ENCODE measurements at places on chromosomes 1 and 21. TPM values are rescaled to one million over a fixed set of nuclear protein-coding genes. Genes with fewer than 3 reads are reported as not detected.

DNA sequence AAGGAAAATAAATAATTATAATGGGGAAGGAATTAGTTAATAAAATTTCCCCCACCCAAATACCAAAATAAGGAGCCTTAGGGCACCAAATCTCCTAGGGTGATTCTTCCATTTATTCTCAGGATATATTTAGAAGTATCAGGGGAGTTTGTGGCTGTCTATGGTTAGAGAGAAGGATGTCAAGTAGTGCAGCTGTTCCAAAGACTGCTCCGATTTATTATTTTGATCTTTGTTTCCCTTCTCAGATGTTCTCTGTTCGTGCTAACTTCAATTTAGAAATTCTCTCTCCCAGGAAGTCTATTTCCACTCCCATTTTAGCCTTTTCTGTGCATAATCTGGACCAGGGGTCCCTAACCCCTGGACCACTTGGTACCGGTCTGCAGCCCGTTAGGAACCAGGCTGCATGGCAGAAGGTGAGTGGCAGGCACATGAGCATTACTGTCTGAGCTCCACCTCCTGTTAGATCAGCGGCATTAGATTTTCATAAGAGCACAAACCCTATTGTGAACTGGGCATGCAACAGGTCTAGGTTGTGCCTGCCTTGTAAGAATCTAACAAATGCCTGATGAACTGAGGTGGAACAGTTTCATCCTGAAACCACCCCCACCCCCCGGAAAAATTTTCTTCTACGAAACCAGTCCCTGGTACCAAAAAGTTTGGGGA lies 9.3 kb upstream of the MAST2 start:
- H3K27me3 ChIP-seq = no peaks in the 10 kb centered on the region
- no peaks in the 10 kb centered on the region for H3K36me3 ChIP-seq
- H3K4me1 ChIP-seq = no peaks in the 10 kb centered on the region
- no peak for DNase-seq
- no peak overlapping the region for H3K27ac ChIP-seq

- peak; percentile 70 for DNase-seq
- H3K27me3 ChIP-seq = no peaks in the 10 kb centered on the region
- H3K27ac ChIP-seq = peak overlapping the region; percentile 77
- H3K36me3 ChIP-seq = no peaks in the 10 kb centered on the region
Measured at GRCh38 chr1:9181176-9181906, 52.4 kb upstream of the GPR157 start.

GRCh38 chr1:51000160-51000559 lies 30.1 kb downstream of the CDKN2C start:
- H3K4me1 ChIP-seq = no peaks in the 10 kb centered on the region
- H3K27me3 ChIP-seq = no peaks in the 10 kb centered on the region
- H3K36me3 ChIP-seq = no peaks in the 10 kb centered on the region
- no peak for DNase-seq

GRCh38 chr1:238257018-238257621 lies 366.4 kb upstream of the ZP4 start:
- H3K27me3 ChIP-seq = no peaks in the 10 kb centered on the region
- no peaks in the 10 kb centered on the region for H3K4me1 ChIP-seq
- H3K27ac ChIP-seq = no peak overlapping the region
- H3K36me3 ChIP-seq = no peaks in the 10 kb centered on the region

DNA sequence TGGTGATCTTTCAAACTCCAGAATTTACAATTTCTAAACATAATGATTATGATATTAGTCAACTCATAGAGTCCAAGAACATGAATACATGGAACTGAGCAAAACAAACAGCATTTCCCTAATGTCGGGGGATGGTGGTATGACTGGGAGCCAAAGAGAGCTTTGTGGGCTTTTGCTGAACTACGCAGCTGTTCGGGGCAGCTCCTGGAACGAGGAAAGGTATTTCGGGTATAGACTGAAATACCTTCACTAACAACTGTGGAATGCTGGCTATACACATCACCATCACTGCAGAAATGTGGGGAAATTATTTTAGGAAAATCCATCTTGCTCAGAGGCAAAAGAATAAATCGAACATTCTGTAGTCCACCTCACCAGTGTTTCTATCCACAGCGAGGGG lies 30.2 kb upstream of the VPS26C start:
- no peak overlapping the region for H3K27ac ChIP-seq
- H3K4me3 ChIP-seq = no peak overlapping the region
- no peaks in the 10 kb centered on the region for H3K36me3 ChIP-seq
- DNase-seq = no peak
- H3K4me1 ChIP-seq = no peaks in the 10 kb centered on the region

ETV3 gene
- polyA plus RNA-seq = 4.2 TPM

All from heart right ventricle (tissue), 16 donors.